ENCODE measurements at places on chromosomes 3 and 15.

- DNase-seq = no peak
These were observed 590.8 kb downstream of the OTOL1 start for GRCh38 chr3:162087361-162087760.

DNA sequence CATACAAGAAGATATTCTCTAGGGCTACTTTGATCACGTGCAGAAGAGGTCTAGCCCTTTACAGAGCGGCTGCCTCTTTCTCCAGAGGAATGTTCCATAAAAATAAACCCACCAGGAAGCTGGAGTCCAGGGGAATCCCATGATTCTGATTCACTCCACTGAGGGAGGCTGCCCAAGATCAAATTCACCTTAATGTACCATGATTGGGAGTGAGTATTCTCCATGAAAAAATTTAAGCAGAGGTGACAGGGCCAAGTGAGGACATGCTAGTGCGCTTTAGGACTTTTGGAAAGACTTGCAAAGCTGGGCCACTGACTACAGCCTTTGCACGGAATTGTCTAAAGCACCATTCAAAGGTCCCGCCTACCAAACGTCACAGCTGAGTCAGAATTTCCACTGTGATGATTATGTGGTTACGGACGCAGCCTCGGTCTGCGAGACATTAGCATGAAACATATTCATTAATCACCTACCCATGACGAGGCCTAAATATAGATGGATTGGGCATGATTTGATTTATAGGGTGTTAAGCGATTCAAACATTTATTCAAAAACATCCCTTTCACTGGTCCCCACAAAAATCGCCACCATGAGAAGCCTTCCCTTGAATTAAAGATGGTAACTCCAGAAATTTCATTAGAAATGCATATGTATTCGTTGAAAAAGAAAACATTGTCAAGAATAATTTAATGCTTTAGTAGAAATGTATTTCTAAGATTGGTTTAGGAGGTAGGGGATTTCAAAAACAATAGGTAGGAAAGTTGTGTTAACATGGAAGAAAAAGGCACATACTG lies 152.6 kb downstream of the GREM1 start:
- DNase-seq = no peak

DNA sequence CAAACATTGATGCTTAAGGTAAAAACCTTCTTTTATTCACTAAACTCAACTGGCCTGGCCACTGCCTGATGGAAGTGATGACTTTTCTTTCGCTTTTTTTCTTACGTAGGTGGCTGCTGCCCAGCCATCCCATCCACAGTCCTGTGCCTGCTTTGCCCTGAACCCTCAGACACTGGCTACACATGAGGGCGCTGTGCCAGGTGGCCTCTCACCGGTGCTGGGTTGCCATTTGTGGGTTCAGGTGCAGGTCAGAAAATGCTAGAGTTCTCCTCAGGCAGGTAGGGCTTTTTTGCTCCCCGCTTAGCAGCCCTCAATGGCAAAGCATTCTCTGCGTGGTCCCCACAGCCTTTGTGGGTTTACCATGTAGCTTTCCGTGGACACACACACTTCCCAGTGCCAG lies 88.3 kb upstream of the PRR23E start:
- no peak for DNase-seq

GRCh38 chr3:28328188-28329151 lies 20.1 kb upstream of the ZCWPW2 start:
- DNase-seq = no peak

DNA sequence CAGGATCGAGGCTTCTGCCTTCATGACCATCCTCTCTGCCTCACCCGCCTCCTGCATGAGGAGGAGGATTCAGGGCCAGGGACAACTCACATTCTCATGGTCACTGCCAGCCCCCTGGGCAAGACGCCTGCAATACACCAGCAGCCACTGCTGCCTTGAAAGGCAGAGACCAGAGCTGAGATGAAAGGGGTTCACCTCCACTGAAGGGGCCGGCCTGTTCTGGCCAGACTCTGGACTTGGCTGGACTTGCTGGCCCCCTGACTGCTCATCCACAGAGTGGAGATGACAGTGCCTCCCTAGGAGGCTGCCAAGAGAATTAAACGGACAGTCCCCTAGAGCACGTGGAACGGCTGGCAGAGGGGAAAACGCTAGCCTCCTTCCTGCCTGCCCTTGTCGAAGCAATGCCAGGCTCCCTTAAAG lies 35.2 kb downstream of the MGLL start:
- no peak for DNase-seq

DNA sequence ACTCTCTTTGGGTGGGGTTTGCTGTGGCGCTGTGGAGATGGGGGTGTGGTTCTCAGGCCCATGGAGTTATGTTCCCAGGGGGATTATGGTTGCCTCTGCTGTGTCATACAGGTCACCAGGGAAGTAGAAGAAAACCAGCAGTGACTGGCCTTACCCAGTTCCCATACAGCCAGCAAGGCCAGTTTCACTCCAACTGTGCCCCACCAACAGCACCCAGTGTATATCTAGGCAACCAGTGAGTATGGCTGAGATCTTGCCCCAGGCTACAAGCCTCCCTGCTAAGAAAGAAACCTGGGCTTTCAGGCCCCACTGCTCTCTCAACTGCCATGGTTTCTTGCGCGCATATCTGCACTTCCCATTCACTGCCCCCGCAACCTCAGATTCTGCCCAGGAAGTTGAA lies 31.4 kb upstream of the RARB start:
- DNase-seq = no peak

DNA sequence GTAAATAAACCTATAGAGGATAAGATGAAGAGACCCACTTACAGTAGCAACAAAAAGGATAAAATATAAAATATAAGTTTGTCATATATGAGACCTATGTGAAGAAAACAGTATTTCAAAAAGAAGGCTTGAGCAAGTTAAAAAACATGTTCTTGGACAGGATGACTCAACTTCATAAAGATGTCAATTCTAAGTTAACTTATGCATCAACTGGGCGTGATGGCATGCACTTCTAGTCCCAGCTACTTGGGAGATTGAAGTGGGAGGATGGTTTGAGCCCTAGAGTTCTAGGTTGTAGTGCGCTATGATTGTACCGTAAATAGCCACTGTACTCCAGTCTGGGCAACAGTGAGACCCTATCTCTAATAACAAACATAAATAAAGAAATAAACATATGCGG lies 59.7 kb downstream of the PDCD6IP start:
- DNase-seq = no peak

DNA sequence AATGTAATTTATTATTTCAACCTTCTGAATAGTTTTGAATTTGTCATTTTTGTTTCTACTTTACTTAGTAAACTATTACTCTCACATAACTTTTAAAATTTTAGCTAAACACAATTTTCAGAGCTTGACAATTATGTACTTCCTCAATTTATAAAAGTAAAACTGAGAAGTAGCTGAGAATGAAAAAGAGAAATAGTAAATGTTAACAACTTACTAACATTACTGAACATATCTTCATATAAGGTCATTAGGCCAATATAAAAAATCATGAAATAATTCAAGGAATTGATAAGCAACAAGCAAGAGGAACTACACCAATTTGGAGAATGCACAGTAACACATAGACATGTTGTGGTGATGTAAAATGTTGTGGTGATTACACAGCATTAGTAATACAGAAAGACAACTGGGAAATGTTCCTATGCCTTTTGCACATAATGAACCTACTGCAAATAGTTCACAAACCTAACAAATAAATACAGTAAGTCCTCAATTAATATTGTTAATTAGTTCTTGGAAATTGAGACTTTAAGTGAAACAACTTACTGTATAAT lies 137.9 kb downstream of the CBLB start:
- DNase-seq = no peak

GRCh38 chr3:6315906-6316305 lies 545.0 kb upstream of the GRM7 start:
- DNase-seq = no peak

- DNase-seq = no peak
These were observed 939.4 kb downstream of the MCTP2 start for GRCh38 chr15:95170561-95171380.

DNA sequence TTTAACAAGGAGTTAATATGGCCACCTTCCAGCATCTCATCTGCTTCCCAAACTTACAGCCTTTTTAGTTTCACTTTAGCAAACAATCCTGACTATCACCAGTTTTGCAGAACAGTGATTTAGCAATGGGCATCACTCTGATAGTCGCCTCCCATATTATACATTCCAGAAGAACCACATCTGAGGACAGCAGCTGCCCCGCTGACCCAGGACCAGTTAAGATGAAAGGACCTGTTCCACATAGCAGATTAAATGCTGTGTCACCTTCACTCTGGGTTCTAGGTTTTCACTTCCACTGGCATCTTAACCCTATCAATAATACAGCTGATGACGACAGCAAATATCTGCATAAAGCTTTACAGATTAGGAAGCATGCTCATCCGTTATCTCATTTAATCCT lies 99.8 kb downstream of the TRIM69 start:
- DNase-seq = no peak

DNA sequence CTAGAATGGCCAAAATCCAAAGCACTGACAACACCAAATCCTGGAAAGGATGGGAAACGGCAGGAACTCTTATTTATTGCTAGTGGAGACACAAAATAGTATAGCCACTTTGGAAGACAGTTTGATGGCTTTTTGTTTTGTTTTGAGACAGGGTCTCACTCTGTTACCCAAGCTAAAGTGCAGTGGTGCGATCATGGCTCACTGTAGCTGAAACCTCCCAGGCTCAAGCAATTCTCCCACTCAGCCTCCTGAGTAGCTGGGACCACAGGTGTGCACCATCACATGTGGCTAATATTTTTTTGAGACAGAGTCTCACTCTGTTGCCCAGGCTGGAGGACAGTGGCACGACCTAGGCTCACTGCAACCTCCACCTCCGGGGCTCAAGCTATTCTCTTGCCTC lies 27.3 kb upstream of the GPR160 start:
- DNase-seq = no peak

DNA sequence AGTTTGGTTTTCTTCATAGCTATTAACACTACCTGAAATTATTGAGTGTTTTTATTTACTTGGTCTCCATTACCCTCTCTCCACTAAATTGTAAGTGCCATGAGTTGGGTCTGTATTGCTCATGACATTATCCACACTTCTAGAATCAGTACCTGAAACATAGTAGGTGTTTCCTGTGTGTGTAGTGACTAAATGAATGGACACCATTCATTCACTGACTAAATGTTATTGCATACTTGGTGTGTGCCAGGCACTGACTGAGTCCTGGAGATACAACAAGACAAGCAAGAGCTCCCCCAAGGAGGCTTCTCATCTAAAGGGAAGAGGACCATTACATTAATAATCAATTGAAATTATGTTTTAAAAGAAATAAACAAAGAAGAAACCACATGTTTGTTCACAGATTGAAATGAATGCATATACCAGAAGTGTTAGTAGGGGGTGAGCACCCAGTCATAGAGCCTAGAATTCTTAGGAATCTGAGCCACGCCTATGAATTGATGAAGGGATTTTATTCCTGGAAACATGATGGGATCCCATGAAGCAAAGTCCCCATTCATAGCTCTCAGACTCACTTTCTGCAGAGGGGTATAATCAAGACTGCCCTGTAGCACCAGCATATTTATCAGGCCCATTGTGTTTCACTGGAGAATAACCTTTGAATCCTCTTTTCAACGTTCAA lies 31.7 kb upstream of the ATOSA start:
- no peak for DNase-seq

DNA sequence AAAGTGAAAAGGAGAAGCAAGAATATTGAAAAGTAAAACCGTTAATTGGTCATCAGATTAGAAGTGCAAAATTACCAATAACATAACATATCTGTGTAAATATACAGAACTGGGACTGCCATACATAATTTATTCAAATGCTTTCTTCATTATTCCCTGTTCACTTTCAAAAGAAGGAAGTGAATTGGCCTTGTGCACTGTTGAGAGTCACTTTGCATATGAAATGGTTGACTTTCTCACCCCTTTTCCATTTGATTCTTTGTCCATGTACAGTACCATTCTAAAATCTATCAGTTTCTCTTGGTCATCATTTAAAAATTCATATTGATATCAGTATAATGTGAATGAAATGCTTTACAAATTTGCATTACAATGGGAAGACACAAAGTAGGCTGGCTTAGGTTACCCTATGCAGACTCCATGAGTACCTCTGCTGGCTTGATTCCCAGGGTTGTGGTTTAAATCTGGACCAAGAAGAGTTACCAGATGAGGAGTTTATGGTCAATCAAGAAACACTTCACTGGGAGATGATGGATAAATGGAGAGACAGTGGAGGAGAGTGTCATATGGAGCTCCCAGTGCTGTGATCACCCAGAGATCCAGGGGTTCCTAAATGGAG lies 210.9 kb upstream of the TOPAZ1 start:
- DNase-seq = no peak

GRCh38 chr15:73212424-73212823 lies 156.3 kb downstream of the HCN4 start:
- no peak for DNase-seq

- no peak for DNase-seq
These were observed 100.5 kb downstream of the NAALADL2 start for GRCh38 chr3:174959556-174960065.

GRCh38 chr3:112579697-112580096 lies 17.9 kb downstream of the SLC35A5 start:
- DNase-seq = no peak

- no peak for DNase-seq
These were observed 5.1 kb downstream of the BFSP2 start for GRCh38 chr3:133404920-133405319.

DNA sequence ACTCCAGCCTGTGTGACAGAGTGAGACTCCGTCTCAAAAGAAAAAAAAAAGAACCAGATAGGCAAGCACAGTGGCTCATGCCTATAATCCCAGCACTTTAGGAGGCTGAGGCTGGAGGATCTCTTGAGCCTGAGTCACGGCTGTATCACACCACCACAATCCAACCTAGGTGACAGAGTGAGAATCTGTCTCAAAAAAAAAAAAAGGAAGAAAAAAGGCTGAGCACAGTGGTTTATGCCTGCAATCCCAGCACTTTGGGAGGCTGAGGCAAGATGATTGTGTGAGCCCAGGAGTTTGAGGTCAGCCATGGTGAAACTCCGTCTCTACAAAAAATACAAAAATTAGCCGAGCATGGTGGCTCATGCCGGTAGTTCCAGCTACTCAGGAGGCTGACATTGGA lies 5.6 kb upstream of the NICN1 start:
- no peak for DNase-seq

- no peak for DNase-seq
These were observed 1375.1 kb upstream of the ALCAM start for GRCh38 chr3:103991461-103992115.

DNA sequence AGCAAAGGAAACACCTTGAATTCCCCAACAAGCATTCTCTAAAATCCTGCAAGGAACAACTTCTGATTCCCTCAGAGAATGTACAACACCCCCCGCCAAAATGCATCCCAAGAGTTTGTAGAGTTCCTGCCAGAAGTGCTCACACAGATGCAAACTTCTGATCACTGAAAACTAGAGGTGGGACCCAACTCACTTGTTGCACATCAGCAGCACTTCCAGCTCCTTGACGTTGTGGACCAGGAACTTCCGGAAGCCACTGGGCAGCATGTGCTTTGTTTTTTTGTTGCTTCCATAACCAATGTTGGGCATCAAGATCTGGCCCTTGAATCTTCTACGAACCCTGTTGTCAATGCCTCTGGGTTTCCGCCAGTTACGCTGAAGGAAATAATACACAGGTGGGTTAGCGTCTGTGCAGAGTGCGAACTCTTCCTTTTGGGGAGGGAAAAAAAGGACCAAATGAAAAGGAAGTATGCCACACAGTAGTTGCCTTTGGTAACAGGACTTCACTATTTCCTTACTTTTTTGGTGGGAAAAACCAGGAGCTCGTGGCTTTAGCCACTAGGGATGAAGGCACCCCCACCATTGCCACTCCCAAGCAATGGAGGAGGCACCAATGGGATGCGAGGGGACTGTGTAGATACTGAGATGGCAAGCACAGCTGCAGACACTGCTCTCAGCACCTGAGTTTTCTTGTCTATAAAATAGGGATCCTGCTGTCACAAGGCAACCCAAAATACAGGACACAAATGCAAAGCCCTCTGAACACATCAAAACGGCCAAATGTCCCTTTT lies 2.0 kb downstream of the RPL32 start:
- DNase-seq = no peak

Data from NCI-H1048 (cell line).